Stimulated activated CD4-positive, alpha-beta T cell treated with anti-CD3 and anti-CD28 coated beads, Interleukin-15, amount 100 ng/mL, for 1 hour (primary cell): ENCODE measurements at places on chromosomes 7 and 10.

DNA sequence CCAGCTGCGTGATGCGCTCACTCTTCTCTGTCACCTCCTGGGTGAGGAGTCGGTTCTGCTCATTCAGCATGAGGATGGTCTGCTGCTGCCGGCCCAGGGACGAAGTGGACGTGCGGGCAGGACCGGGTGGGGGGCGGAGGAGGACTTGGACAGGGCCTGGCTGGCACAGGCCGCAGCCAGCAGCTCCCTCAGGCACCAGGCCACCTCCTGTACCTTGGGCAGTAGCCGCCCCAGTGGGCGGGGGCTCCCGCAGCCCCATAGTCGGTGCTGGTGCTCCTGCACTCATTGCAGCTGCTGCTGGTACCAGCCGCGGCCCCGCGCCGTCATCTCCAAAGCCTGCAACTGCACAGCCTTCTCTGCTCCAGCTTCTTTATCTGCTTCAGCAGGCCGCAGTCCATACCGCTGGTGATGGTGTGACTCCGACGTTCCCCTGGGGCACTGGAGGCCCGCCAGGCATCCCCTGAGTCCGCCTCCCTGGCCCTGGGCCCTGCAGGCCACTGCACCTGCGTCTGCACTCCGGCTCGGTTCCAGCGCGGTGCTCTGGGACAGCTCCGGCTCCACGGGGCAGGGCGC lies 884.9 kb upstream of the ZNF722 start:
- DNase-seq, result no peak

GRCh38 chr7:134766779-134767519 lies 12.5 kb upstream of the CALD1 start:
- DNase-seq, result no peak

GRCh38 chr7:155811895-155812761 lies at the start of gene SHH:
Gene SHH, minus strand, starts transcription at chr7:155812463. Its CDS starts 341 bp downstream, at chr7:155812122.
- no peak for DNase-seq

DNA sequence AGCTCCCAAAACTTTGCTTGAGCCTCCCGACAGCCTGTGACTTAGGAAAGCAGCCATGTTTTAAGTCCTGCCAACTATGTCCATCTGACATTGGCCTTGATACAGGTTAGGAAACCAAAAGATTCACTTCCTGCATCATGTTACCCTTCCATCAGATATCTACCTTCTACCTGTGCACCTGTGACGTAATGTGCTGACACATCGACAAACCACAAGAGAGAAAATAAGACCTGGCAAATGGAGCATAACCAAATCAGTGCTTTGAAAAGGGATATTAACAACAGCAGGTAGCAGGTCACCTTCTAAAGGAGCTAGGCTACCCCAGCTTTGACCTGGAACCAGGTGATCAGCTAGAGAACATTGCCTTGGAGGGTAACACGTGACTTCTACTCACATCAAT lies 14.8 kb upstream of the PRR15 start:
- no peak for DNase-seq

GRCh38 chr7:117872561-117873309 lies 506 bp downstream of the CTTNBP2 start:
- no peak for DNase-seq

GRCh38 chr10:29470355-29470705 lies 164.4 kb downstream of the SVIL start:
- no peak for DNase-seq

- peak; percentile 29 for DNase-seq
Observed at GRCh38 chr7:77537136-77537777, at the start of gene PTPN12. Gene PTPN12, plus strand, starts transcription at chr7:77537295. Its CDS starts 252 bp downstream, at chr7:77537547.

DNA sequence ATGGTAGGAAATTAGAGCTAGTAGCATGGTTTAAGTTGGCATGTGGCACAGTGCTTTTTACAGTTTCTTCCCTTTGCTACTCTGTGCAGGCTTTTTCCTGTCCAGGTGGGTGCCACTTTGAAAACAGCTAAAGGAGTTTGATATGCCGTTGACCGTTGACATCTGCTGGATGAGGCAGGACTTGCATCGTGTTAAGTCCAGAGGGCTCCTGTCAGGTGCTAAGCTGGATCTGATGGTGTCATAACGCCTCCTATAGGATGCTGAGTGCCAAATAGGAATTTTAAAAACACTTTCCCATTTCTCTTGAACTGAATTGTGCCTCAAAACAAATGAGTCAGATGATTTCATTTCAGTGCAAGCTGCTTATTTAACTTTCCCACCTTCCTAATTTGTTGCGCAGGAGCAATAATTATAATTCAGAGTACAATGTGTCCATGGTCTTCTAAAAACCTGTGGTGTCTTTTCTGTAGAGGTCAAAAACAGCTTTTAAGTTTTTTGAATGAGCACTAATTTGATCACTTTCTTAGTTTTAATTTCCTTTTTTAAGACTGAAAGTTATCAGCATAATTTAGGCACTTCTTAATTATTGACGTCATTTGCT lies 178.3 kb downstream of the CDCA7L start:
- DNase-seq, result no peak

GRCh38 chr10:71863203-71863602 lies 12.2 kb upstream of the PSAP start:
- no peak for DNase-seq

- no peak for DNase-seq
Observed at GRCh38 chr7:18597754-18598153, 102.2 kb downstream of the HDAC9 start.

DNA sequence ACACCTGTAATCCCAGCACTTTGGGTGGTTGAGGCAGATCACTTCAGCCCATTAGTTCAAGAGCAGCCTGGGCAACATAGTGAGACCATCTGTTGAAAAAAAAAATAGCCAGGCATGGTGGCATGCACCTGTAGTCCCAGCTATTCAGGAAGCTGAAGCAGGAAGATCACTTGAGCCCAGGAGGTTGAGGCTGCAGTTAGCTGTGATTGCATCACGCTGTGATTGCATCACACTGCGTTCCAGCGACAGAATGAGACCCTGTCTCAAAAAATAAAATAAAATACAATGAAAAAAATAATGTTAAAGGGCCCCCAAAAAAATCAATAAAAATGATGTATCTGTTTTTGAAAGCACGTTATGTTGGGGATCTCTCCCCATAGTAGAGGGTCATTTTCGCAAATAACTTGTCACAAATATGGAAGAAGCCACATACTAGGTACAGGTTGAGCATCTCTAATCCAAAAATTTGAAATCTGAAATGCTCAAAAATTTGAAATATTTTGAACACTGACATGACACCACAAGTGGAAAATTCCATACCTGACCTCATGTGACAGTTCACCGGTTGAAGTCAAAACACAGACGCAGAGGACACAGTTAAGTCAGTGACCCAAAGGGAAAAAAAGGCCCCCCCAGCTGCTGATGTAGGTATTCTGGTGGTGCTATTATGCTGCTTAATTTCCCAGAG lies 9.5 kb downstream of the CISD1 start:
- no peak for DNase-seq

GRCh38 chr7:31663072-31663471 lies 23.9 kb upstream of the PPP1R17 start:
- DNase-seq, result no peak

DNA sequence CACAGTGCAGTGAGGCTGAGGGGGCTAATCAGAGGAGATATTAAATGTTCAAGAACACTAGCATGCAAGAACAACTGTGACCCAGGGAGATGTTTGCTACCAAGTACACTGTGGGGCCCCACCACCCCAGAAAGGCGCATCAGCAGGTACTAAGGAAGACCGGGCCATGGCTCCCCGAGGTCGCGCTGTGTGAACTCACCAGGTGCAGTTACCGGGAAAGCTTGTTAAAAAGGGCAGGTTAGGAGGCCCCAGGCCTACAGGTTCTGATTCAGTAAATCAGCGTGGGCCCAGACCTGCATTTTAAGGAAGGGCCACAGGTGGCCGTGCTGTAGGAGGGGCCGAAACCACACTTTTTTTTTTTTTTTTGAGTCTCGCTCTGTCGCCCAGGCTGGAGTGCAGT lies 54.6 kb downstream of the TMEM209 start:
- DNase-seq, result no peak

GRCh38 chr7:70156057-70156456 lies 557.8 kb downstream of the AUTS2 start:
- no peak for DNase-seq

GRCh38 chr10:71390921-71391690 lies 5.6 kb upstream of the CDH23 start:
- no peak for DNase-seq

GRCh38 chr10:16440396-16441133 lies 3.8 kb downstream of the PTER start:
- DNase-seq, result no peak

GRCh38 chr10:127283576-127283975 lies 87.2 kb upstream of the INSYN2A start:
- DNase-seq, result no peak
